ENCODE measurements at places on chromosomes 13 and 19.

- no peak for DNase-seq
Measured at GRCh38 chr13:114248011-114248410, 13.3 kb downstream of the CDC16 start.

DNA sequence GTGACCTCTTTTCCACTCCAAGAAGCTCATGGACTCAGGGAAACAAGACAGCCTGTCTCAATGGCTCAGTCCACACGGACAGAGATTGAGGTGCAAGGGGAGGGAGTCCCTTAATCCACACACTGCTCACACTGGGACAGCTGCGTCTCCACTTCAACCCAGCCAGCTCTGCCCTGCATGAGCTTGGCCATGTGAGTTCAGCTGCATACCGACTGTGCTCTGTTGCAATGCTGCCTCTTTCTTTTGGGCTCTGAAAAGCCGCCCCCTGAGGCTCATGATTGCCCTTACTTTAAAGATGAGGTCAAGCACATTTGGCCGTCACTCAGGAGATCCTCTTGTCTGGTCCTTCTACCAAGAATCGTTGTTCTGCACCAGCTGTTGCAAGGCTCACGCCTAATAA lies 64.8 kb upstream of the KCTD15 start:
- no peak for DNase-seq

GRCh38 chr19:5948752-5949564 lies 29.0 kb downstream of the RANBP3 start:
- DNase-seq, result no peak

- DNase-seq, result no peak
Measured at GRCh38 chr13:27347211-27347772, 76.7 kb downstream of the RASL11A start.

DNA sequence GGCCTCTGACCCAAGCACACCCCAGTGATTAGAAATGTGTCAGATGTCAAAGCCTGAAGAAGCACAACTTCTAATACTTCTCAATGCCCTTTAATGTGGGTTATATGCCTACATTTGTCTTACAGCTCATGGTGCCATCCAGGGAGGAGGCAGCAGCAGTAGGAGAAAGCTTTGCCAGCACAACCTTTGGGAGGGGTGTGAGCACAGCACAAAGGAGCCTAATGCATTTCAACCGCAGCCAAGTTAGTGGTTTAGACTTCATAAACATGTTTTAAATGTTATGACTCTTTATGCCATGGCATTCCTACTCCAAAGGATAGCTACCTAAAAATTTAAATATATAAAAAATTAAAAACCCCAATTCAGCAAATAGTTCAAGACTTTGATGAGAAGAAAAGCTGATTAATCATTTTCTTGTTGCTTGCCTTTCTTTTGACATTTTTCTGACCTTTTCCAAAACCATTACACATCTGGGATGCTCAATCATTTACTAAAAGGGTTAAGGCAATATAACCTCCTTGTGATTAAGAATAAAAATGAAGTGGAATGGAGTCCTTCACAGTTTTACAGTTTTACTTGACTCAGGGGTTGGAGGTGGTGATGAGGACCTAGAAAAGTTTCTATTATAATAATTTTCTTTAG lies 142.7 kb downstream of the DLEU7 start:
- DNase-seq, result no peak

DNA sequence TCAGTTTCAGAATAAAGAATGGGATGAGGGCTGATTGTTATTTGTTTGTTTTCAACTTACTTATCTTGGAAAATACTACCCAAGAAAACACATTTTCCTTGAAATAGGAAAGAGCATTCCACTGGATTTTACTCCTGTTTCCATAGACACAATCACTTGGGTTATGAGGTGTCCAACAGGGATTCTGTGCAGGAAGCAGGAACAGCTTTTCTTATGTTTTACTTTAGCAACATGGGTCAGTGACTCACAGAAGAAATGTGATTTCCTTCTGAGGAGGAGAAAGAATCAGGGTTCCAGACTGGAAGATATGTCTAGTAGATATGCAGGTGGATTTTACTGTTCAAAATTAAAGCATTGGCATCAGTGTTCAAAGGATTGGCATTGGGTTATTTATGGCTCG lies 180.8 kb upstream of the GPC6 start:
- DNase-seq, result no peak

GRCh38 chr19:12733369-12734214 lies 892 bp downstream of the TRIR start:
- no peak for DNase-seq

GRCh38 chr13:80603351-80603750 lies 262.4 kb upstream of the SPRY2 start:
- no peak for DNase-seq

- DNase-seq, result no peak
Measured at GRCh38 chr13:31168166-31168565, 6.5 kb upstream of the HSPH1 start.

DNA sequence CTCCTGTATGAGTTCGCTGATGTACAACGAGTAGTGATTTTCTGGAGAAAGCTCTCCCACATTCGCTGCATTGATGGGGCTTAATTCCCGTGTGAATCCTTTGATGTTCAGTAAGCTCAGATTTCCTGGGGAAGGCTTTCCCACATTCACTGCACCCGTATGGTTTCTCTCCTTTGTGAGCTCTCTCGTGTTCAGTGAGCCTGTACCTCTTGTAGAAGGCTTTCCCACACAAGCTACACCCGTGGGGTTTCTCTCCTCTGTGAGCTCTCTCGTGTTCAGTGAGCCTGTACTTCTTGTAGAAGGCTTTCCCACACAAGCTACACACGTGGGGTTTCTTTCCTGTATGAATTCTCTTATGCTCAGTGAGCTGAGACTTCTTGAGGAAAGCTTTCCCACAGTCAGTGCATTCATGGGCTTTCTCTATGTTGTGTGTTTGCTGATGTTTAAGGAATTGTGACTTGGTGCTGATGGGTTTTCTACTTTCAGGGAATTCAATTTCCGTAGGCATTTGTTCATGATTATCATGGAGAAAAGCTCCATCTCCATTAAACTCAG lies 3.5 kb upstream of the ZNF577 start:
- DNase-seq, result no peak

GRCh38 chr19:15251749-15252397 lies 19.6 kb upstream of the EPHX3 start:
- DNase-seq, result no peak

GRCh38 chr19:39325778-39326665 lies 5.4 kb upstream of the LRFN1 start:
- no peak for DNase-seq

DNA sequence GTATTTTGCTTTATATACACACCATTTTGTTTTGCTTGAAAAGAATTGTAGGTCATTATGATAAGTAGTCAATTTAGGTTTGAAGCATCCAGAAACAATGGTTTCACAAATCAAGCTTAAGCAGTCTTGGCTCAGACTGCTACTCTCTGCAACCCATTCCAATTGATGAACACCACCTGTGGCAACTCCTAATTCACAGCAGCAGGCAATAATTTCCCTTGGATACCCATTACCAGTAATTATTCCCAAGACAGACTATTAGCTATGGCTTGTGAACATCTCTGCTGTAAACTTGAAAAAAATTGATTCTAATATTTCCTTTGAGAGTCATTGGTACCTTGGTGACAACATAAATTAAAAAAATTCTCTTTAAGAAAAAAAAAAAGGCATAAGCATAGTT lies 299.3 kb upstream of the SLITRK6 start:
- no peak for DNase-seq

- DNase-seq, result no peak
Measured at GRCh38 chr19:40234429-40235237, 8.1 kb upstream of the CCNP start.

GRCh38 chr13:33642374-33643065 lies 175.4 kb upstream of the RFC3 start:
- no peak for DNase-seq

GRCh38 chr19:6725513-6726231 lies 5.2 kb upstream of the C3 start:
- no peak for DNase-seq

GRCh38 chr13:48233889-48234488 lies 983 bp downstream of the ITM2B start:
- DNase-seq, result no peak

DNA sequence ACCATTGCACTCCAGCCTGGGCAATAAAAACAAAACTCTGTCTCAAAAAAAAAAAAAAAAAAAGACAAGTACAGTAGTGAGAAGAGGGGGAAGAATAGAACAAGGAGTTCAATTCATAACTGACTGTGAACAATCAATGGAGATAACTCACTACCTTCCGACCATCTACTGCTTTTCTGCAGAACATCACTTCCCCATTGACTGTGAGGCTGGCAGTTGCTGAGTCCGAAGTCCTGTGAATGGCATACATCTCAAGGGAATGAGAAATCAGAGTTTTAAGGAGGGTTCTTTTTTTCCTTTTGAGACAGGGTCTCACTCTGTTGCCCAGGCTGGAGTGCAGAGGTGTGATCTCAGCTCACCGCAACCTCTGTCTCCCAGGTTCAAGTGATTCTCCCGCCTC lies 11.2 kb downstream of the ZNF565 start:
- DNase-seq, result no peak

DNA sequence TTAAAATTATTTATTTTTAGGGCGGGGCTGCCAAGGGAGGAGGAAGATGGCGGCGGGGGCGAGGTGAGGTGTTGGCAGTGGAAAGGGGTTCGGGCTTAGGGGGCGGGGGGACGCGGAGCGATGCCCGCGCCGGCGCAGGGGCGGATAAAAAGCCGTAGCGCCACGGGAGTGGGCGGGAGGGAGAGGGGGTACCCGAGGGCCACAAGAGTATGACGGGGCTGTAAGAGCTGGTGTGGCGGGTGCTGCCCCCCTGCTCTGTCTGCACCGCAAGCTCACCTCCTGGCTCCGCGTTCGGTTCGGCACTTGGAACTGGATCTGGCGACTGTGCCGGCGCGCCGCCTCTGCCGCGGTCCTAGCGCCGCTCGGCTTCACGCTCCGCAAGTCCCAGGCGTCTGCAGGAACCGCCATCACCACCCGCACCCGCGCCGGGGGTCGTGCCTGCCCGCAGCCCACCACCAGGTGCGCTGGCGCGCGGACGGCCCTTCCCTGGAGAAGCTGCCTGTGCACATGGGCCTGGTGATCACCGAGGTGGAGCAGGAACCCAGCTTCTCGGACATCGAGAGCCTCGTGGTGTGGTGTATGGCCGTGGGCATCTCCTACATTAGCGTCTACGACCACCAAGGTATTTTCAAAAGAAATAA lies 265.2 kb upstream of the SGCG start:
- DNase-seq, result no peak

- DNase-seq, result no peak
Measured at GRCh38 chr19:57321751-57322150, 1.5 kb downstream of the ZNF543 start.

DNA sequence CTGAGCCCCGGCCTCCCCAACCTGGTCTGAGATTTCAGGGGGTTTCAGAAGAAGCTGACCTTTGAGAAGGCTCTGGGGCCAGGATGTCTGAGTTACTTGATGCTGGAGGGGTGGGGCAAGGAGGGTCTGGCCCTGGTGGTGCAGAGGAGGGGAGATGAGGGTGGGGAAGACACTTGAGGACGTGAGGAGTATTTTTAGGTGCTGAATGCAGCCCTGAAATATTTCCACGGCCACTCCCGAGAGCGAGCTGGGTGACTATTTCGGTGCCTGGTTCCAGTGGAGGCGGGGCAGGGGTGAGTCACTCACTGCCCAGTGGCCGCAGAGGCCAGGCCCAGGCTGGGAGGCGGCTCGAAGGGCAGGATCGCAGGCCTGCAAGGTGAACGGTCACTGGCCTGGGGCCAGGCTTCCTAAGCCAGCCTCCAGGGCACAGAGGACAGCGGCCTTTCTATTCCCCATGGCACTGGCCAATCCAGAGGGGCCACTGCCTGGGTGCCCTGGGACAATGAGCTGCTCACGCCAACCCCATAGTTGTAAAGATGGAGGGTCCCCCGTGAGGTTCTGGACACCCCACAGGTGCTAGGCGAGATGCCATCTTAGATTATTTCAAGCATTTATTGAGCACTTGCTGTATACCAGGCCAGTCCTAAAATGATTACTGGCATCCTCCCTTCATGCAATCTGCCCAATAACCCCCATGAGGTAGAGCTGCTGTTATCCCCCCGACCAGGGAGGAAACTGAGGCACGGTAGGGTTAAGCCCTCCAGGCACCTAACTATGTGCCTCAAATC lies 19.7 kb upstream of the JUND start:
- no peak for DNase-seq

DNA sequence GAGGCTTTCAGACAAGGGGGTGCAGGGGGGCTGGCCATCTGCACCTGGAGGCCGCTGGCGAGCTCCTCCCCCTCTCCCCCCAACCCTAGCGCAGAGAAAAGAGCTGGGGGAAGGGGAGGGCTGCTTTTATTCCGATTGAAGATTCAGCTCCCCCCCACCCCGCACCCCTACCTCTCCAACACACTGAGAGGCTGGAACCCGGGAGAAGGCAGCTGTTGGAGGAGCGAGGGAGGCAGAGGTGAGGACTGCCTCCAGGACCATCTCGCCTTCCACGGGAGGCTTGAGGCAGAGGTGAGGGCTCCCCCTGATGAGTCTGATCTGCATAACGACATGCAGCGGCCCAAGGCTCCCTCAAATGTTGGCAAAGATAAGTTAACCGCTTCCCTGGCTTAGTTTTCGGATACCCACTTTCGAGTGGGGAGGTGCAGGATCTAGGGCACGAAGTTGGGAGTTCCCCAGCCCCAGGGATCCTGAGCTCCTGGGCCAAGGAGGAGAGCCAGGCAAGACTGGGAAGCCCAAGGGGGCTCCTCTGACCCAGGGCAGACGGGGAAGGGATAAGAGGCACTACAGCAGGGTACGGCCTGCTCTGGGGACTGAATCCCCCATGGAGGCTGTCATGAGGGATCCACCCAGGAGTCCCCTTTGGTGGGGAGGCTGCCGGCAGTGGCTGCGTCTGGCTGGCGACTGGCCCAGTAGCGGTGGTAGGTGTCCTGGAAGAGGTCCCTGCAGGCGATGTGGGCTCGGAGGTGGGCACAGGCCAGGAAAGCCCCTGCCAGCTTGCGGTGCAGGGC lies 1.2 kb upstream of the NUMBL start:
- no peak for DNase-seq

GRCh38 chr19:47158367-47158791 lies 27.7 kb downstream of the SAE1 start:
- DNase-seq, result no peak

DNA sequence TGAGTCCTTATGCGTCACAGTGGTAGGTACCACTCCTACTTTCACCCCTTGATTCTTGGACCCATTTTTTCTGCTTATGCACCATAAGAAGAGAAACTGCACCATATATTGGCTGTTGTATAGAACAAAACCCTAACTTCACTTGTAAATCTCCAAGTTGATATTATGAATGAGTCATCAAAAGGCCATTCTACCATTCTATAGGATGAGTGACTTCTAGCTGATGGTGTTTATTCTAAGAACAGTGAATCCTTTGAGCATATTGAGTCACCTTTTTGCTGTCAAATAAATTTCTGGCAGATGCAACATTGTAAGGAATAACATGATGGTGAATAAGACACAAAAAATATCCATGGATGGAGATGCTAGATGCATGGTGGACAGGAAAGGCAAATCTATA lies 57.7 kb downstream of the POLR1D start:
- no peak for DNase-seq

GRCh38 chr13:67341406-67341805 lies 111.3 kb upstream of the PCDH9 start:
- no peak for DNase-seq

Data from activated CD8-positive, alpha-beta memory T cell treated with anti-CD3 and anti-CD28 coated beads for 1 hour (primary cell).